ENCODE measurements at places on chromosomes 6 and 20.

DNA sequence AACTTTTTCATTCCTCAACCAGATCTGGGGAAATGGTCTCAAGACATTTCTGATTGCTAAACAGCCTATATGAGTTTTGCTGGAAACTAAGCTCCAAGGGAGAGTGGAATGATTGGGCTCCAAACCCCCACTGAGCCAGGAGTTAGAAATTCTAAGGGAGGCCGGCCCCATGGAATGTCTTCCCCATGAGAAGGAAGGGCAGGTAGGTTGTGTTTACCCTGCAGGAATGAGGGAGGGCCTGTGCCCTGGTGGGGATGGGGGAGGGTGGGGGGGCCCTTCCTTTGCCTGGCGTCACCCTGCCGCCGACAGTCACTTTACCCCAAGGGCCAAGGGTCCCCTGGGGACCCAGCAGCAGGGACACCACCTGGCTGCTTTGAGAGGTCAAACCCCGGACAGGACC, 298.9 kb downstream of the TFAP2C start:
- no peak for DNase-seq

DNA sequence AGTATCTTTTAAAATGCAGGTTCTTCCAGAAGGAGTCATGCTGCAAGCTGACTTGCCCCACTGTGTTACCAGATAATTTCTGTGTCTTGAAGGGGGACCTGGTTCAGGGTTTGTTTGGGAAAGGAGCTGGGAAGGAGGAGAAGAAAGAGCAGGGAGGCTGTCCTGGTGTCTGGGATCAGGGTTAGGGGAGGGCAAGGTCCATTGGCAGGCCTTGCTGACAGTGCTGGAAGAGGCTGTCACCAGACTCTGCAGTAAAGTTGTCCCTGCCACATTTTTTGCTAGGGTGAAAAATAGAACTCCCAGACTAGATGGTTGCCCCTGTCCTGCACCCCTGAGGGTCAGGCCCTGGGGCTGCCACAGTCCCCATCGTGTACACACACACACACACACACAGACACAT, 14.9 kb downstream of the GLP1R start:
- DNase-seq: no peak

GRCh38 chr6:44049163-44049988, 77.9 kb downstream of the MRPL14 start:
- no peak for DNase-seq

DNA sequence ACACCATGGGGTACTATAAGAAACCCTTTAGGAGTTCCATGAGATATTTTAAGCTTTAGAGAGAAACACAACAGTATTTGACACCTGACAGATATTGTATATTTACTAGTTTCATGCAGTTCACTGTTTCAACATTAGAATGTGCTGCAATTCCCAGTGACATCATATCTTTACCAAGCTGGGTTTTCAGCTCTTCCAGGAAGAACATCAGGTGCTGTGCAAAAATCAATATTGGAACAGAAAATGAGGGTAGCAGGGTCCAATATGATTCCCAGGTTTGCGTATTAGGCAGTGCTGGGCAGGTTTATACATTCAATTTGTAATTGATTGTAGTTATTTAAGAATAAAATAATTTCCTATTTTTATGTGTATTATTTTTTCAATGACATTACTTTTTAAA, 500.0 kb upstream of the EPHA7 start:
- no peak for DNase-seq

GRCh38 chr6:133499662-133500061, 258.5 kb downstream of the EYA4 start:
- DNase-seq: no peak

DNA sequence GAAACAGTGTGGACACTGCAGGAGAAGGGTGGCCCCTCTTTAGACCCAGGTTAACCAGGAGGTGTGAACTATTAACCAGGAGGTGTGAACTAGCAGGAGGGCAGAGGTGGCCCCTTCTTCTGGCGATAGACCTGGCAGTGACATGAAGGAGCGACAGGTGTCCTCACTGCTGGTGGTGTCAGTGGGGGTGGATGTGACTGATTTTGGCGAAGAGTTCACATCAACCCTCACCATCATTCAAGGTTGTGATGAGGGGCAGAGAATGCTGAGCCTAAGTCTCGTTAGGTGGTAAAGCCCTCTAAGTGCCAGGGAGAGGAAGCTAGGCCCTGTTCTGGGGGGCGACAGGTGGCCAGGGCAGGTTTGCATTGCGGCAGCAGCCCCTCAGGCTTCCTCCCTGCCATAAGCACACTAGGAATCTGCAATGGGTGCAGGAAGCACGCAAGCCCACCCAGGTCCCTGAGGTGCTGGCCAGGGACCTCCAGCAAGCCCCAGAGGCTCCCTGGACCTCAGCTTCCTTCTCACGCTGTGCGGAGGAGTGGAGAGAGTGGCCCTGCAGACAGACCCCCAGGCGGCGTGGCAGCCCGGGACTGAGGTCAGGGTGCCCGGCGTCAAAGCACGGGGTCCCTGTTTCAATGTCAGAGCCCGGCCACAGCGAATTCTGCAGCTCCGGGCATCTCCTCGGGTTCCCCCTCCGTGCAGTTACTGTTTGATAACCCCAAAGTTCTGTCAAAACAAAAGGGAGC, 13.7 kb downstream of the NPEPL1 start:
- no peak for DNase-seq

GRCh38 chr6:136897071-136897470, 25.0 kb upstream of the SLC35D3 start:
- no peak for DNase-seq

Data from CD8-positive, alpha-beta T cell (primary cell).